BE2C (cell line): ENCODE measurements at places on chromosomes 16 and 17.

- DNase-seq: peak; percentile 76
These were observed 48.7 kb upstream of the WSB1 start for GRCh38 chr17:27245230-27245696.

DNA sequence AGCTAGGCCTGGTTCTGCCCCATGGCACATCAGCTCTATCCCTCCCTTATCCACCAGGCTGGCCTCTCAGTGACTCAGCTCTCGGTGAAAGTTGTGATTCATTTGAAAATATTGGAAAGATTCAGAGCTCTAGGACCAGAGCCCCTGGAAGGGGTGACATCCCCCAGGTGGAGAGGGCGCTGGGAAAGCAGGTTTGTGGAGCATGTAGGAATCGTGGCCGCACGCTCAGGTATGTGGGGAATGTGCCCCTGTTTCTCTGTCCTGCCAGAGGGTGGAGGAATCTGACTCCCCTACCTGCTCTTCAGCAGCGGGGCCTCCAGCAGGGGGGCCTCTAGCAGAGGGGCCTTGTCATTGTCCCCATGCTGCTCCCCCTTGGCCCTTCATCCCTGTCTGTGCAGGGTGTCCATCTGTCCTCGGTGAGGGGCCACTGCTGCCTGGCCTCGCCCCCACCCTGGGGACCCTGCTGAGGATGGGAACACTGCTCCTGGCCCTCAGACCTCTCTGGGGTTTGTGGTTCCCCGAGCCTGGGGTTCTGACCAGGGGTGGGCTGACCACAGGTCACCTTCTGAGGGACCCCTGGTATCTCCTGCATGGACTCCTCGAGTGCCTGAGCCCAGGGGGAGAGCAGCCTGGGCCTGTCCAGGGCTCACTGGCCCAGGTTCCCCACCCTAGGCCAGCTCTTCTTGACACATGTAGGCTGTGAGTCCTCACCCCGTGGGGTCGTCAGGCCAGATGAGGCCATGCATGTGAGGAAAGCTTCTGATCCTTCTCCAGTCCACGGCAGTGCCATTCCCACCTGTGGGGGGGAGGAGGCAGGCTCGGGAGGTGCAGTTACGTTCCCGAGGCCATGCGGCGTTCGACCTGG is 47.5 kb downstream of the NT5M start:
- DNase-seq: no peak

- DNase-seq: no peak
These were observed 56.4 kb downstream of the BRIP1 start for GRCh38 chr17:61806936-61807335.

DNA sequence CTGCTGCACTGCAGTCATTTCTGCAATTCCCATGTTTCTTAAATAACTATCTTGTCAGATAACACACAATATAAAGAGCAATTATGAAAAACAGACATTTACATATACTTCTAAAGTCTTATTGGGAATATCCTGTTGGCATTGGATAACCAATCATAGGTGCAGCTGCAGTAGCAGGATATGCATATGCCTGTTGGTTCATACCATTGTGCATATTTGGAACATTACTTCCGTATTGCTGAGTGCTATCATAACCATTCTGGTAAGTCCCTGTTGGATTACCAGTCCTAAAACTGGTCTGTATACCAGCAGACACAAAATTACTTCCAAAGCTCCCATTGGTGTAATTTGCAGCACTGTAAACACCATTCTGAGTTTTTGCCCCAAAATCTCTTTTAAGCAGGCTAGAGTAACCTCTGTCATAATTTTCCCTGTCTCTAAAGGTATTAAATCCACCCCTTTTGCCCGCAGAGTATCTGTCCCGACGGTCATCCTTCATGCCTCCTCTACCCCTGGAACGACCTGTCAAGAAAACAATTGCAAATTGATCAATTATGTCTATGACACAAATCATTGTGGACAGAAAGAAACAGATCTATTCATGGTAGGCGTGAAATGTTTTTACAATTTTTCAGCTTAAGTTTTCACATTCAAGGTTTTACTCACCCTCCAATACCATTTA is 3.1 kb upstream of the POLG2 start:
- no peak for DNase-seq

DNA sequence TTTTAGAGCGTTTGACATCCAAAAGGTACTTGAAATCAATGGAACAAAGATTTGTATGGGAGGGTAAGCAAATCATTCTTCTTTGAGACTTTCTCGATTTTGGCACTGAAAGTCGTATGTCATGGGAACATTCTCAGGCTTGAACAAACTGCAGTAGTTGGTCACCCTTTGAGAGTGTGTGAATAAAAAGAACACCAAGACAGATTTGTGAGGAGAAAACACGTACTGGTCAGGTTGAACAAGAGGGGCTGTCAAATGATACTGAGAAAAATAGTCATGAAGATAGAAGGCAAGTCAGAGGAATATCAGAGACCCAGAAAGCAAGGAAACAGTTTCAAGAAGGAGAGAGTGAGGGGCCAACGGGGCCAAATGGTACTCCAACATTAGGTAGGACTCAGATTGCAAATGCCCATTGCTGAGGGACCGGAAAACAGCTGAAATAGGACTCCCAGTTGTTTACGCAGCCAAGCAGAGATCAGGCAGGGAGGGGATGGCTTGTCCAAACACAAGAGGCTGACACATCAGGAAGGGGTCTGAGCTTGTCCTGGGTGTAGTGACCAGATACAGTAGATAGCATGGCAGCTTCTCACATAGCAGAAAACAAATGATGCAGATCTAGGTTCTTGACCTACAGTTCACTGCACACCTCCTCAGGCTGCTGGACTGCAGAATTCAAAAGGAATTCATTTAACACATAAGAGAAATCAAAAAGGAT is 74.5 kb upstream of the MYOCD start:
- no peak for DNase-seq

DNA sequence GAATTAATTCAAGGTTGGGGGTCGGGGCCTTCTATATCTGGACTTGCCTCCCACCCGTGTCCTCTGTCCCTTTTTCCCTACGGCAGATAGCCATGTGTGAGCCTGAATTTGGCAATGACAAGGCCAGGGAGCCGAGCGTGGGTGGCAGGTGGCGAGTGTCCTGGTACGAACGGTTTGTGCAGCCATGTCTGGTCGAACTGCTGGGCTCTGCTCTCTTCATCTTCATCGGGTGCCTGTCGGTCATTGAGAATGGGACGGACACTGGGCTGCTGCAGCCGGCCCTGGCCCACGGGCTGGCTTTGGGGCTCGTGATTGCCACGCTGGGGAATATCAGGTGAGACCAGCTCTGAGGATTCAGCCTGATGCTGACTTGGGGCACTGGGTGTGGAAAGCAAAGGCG is 365 bp downstream of the AQP8 start:
- no peak for DNase-seq

- DNase-seq: no peak
These were observed 273.4 kb upstream of the TNRC6C start for GRCh38 chr17:77684803-77685798.

- peak; percentile 56 for DNase-seq
These were observed 3.7 kb downstream of the NFE2L1 start for GRCh38 chr17:48051706-48052486.

DNA sequence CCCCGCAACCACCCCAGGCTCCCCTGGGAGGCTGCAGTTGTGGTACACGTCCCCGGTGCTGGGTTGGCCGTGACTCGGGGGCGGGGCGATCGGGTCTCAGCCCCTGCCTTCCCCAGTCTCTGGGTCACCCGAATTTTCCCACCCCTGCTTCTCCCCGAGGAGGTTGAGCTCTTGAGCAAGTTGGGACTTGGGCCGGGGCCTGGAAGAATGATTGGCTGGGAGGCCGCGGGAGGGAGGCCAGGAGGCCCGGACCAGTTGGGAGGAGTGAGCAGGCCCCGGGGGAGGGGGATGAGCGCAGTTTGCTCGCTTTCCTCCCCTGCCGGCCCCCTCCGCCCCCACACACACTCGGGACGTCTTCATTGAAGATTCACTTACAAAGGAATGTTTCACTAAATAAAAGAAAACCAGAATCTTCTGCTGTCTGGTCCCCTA is 4.5 kb upstream of the HEXIM1 start:
- DNase-seq: no peak

DNA sequence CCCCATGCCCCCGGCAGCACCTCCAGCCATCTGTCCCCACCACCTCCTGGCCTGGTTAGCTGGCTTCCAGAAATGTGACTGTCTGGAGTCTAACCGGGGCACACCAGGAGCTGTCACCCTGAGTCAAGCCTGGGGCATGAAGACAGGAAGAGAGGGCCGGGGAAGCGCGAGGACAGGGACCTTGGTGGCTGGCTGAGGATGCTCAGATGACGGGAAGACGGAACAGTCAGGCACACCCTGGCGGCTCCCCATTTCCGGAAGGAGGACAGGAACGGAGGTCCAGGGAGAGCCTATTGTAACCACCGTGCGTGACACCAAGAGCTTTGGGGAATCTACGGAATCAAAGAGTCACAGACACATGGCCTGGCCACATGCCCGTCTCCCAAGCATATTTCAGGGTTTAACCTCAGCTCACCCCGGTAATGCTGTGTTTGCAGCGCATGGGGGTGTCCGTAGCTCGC is 51.7 kb downstream of the SDK2 start:
- no peak for DNase-seq

DNA sequence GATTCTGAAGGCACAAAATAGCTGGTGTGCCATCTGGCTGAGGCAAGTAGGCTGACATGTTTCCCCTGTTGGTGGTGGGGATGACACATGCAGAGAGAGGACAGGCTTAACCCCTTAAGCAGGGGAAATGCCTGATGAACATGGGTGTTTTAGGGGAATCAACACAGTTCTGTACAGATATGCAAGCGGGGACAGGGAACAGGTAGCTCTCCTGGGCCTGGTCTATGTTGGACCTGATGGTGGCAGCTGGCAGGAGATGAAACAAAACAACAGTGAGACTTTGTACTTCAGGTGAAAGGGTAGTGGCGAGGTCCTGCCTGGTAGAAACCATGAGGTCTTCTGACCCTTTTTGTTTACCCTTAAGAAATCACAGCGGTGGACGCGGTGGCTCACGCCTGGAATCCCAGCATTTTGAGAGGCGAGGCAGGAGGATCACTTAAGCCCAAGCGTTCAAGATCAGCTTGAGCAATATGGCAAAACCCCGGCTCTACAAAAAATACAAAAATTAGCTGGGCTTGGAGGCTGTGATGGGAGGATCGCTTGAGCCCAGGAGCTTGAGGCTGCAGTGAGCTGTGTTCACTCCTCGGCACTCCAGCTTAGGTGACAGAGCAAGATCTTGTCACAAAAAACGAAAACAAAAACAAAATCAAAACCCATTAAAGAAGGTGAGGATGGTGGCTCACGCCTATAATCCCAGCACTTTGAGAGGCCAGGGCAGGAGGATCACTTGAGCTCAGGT is 10.5 kb downstream of the OR1F1 start:
- DNase-seq: no peak

DNA sequence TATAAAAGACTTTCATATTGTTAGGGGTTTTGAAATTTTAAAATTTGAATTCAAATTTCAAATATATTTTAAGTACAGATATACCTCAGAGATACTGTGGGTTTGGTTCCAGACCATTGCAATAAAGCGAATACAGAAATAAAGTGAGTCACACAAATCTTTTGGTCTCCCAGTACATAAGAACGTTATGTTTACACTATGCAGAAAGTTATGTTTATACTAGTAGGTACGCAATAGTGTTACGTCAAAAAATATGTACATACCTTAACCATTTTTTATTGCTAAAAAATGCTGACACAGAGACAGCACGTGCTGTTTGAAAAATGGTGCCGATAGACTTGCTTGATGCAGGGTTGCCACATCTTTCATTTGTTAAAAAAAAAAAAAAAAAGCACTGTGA is 19.7 kb downstream of the NUP88 start:
- DNase-seq: no peak
